ENCODE measurements at places on chromosomes 4 and X.

DNA sequence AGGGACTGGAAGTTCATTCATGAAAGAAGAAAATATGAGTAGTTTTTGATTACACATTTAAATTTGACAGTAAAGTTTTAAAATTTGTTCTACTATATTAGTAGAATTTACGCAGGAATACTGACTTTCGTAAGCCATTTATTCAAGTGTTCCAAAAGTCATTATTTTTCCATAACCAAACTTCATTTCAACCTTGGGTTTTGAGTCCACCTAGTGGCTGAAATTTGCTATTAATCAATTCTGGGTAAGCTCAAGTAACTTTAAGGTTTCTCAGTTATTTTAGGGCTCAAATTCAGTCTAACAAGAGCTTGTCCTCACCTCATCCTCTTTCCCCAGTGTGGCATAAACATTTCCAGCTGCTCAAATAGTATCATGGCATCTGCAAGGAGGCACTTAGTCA is 175.4 kb downstream of the SH3BGRL start:
- DNase-seq: no peak

- DNase-seq: no peak
Measured at GRCh38 chrX:40415675-40416074, 165.1 kb upstream of the ATP6AP2 start.

DNA sequence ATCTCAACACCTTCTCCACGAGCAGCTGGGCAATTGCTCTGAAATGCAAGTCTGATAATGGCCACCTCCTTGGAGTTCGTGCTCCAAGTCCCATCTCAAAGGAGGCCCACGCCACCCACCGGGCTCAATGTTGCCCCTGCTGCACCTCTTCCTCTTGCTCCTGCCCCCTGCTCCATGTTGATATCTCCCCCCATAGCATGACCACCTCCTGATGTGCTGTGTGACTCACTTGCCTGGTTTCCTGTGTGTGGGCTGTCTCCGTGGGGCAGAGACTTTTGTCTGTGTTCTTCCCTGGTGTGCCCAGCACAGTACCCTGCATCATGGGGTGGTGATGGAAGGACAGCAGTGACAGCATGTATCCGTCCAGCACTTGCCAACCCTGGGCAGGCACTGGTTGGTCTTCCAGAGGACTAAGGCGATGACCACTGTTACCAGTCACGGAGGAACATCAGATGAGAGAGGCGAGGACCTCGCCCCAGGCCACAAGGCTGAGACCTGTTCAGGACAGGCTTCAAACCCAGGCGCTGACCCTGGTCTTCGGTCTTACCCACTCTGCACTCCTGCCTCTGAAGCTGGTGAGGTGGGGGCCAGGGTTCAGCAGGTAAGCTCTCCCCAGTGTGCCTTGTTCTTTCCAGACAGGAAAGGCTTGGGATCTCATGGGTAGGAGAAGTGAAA is 104.6 kb upstream of the LRPAP1 start:
- no peak for DNase-seq

DNA sequence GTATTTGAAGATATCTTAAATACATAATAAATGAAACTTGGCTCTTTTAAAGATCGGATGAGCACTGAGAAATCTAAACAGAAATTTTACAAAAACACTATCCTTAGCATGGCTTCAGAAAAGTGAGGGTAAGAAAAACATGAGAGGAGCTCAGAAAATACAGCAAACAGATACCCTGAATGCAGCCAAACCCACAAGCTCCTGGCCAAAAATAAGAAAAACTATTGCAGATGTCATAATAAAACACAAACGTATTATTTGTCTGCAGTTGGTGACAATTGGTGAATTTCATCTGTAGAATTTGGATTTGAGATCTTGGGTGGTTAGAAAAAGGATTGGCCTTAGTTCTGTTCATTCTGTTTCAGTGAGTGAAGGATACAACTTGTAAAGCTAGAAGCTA is 603.9 kb downstream of the INPP4B start:
- no peak for DNase-seq

DNA sequence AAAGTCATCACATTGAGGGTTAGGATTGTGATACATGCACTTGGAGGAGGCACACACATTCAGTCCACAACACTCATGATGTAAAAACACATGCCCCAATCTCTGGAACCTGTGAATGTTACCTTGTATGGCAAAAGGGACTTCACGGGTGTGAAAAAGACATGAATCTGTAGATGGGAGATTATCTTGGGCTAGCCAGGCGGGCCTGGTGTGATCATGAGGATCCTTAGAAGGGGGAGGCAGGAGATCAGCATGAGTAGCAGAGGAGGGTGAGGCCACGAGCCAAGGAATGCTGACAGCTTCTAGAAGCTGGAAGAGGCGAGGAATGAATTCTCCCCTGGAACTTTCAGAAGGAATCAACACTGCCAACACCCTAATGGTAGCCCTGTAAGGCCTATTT is 77.5 kb upstream of the ENPP6 start:
- no peak for DNase-seq

DNA sequence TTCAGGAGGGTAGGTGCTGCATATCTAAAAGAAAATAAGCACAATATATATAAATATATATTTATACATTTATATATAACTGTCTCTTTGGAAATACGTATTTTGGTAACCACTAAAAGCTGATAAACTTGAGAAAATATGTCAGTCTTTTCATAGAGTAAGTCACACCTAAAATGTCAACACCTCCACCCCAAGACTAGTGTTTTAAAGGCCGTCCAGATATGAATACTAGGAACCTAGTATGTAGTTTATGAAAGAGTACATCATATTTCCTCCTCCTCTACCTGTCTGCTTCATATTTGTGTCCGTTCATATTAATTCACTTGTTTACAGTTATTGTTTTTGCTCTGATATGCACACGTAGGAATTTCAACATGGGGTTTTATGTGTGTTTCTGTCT is 45.2 kb downstream of the MTMR8 start:
- DNase-seq: no peak

DNA sequence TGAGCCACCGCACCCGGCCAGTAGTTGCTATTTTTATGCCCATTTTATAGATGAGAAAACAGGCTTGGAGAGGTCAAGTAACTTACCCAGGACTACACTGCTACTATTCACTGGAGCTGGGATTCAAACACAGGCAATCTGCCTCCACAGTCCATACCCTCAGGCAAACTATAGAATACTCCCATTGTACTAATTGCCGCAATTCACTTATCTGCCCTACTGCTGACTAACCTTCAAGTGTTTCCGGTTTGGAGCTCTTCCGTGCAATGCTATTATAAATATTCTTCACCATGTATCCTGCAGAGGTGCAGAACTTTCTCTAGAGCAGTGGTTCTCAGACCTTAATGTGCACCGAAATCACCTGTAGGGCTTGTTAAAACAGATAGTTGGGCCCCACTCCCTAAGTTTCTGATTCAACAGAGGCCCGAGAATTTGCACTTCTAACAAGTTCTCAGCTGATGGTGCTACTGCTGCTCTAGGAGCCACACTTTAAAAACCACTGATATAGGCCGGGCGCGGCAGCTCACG is 1.9 kb upstream of the G3BP2 start:
- DNase-seq: no peak

DNA sequence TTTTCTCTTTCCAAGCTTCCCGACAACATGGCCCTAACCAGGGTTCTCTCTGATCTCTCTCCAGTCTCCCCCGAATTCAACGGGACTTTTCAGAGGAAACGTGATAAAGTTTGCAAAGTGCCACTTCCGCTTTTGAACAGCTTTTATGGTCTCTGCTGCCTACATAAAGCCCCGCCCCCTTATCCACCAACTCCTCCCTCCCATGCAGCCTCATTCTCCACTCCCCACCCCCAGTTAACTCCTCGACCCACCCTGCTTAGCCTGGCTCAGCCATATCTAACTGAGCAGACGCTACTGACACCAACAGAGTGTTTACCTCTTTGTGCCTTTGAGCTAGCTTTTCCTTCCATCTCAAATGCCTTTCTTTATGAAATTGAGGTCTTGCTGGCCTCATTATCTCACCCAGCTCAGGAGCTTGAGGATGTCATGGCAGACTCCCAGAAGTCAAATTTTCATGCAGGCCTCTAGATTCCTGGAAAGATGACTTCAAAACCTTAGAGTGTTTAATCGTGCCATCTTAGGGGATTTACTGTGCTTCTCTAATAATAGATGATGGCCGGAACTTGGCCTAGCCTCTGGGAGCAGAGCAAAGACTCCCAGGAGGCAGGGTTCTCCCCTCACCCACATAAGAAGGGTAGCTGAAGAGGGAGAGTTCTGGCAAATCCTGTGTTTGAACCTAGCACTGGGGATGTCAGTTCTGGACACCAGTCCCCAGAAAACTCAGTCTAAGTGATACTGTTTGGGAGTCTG is 606.0 kb downstream of the BCOR start:
- no peak for DNase-seq

GRCh38 chr4:185925910-185926360 is 113.9 kb upstream of the SORBS2 start:
- DNase-seq: no peak

- DNase-seq: no peak
Measured at GRCh38 chr4:38514465-38515146, 149.4 kb upstream of the KLF3 start.

DNA sequence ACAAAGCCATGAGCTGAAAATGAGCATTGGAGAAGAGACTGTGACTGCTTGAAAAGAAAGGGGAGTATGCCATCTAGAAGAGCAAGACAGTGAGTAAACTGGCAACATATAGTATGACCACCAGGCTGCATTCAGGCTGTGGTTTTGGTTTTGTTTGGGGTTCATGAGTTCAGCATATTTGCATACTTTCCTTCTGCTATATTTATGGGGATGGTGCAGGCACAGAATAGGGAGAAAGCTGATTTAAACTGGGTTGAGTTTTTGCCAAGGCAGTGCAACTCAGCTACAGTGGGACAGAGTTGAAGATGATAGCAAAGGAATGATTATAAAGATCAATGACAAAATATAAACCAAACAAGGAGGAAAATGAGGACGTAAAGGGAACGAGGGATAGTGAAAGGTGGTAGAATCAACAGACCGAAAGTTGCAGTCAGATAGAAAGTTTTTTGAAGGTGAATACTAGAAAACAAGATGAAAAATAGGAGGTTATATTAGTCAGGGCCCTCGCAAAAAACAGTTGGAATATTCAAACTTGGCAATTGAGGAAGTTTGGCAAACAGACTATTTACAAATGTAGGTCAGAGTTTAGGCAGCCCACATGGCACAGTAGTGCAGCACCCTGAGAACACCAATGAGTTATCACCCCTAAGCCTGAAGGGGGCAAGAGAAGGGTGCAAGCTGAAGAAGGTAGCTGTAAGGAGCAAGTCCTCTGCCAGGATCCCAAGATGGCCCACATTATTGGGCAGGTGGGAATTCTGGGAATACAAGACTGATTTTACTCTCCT is 114.8 kb upstream of the MAP9 start:
- DNase-seq: no peak

DNA sequence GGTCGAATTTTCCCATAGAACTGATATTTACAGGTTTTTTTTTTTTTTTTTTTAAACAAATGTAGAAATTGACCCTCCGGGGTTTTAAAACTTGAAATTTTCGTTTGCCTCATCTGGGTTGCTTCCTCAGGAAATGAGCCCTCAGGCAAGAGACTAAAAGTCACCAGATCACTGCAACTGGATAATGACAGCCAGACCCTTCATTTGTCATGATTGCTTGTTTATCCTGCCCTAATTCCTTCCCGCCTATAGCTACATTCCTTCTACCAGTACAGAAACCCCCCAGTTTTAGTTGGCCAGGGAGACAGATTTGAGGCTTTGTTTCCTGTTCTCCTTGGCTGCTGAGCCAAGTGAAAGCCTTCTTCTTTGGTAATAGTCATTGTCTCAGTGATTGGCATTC is 44.0 kb upstream of the IGFBP7 start:
- DNase-seq: no peak

DNA sequence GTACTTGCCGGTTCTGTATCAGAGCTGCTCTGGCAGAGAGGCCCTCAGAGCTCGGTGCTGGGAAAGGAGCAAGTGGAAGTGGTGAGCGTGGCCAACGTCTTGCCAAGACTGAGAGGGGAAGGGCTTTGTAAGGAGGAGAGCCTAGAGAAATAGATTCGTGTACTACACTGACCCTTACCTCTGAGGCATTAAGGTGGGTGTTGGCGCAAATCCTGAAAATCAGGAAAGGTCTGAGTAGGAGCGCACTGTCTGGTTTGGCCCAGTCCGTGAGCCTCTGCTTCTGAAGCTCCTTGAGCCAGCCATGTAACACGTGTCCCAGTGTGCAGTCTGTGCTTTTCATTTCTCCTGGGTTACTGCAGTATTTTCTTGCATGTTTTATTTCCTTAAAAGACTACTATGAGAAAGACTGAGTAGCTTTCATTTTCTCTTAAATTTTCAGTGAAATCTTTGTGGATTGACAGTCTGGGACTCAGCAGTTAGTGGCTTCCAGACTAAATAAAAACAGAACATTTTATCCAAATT is 140.5 kb downstream of the SOWAHB start:
- no peak for DNase-seq

DNA sequence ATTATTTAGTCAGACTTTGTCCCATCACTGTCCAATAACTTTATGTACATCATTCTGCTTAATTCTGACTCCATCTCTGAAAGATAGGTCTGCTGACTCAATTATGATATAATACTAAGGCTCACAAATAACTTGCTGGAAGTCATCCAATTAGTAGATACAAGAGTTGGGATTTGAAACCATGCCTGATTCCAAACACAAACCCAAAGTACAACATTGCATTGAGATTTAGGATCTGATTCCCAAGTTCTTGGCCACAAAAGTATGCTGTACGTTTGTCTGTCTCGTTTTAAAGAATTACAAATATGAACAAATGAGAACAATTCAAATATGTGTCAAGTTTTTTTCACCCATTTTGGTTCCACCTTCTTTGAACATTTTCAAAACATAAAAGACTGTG is 108.8 kb downstream of the AMELX start:
- no peak for DNase-seq

DNA sequence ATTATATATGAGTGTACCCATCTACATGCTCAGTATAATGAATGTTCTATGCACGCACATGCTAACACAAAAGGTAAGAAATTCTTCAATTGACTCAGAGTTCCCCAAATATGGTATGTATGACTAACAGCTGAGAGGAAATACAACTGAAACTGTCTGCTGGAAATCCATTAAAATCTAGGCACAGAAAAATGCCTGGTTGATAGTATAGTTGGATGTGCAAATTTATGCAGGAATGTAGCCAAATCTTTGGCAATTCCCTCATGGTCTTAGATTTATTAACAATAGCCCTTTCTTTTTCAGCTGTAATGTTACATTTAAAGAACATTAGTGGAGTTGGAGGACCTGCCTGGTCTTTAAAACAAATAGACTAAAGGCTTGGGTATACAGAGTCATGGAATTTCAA is 5.5 kb downstream of the CAMK2D start:
- peak; percentile 81 for DNase-seq

GRCh38 chr4:8414377-8414776 is 26.1 kb downstream of the ACOX3 start:
- no peak for DNase-seq

GRCh38 chr4:52142816-52143215 is 91.7 kb downstream of the SPATA18 start:
- DNase-seq: no peak

GRCh38 chr4:142336251-142336934 is 509.7 kb downstream of the INPP4B start:
- DNase-seq: no peak

- no peak for DNase-seq
Measured at GRCh38 chr4:185346975-185347601, 48.6 kb downstream of the LRP2BP start.

GRCh38 chrX:49816435-49816834 is 12.7 kb upstream of the PAGE4 start:
- DNase-seq: no peak

GRCh38 chr4:21901831-21902230 is 46.7 kb downstream of the KCNIP4 start:
- peak; percentile 58 for DNase-seq

- no peak for DNase-seq
Measured at GRCh38 chr4:108742451-108743420, 20.1 kb downstream of the ETNPPL start.

All from skeletal muscle cell (primary cell).